ENCODE measurements at places on chromosomes 5 and 9.

GRCh38 chr5:60076746-60077145, 183.2 kb upstream of the PDE4D start:
- DNase-seq = no peak

DNA sequence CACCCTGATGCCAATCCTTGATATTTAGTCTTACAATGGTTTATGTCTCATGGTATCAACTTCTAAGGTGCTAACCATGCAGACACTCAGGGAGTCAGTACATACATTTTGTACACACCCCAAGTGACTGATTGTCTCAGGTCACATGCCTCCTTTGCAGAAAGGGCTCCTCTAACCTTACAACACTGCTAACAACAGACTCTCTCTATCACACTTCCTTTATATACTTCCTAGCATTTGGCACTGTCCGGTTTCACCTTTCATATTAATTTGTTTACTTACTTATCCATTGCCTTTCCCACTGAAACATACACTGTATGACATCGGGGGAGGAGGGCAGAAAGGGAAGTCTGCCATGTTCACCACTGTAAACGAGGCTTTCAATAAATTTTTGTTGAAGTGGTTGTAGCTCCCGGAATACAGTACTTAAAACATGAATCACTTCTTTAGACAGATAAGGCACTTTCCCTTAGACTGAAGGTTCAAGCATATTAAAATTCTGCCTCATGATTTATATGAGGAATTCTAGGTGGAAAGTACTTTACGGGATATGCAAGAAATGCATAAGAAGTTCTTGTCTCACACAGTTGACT, 20.6 kb downstream of the EMB start:
- no peak for DNase-seq

GRCh38 chr5:56680731-56681130, 134.6 kb upstream of the MAP3K1 start:
- no peak for DNase-seq

- DNase-seq = no peak
These were observed 161.4 kb upstream of the GAS1 start for GRCh38 chr9:87108661-87109060.

DNA sequence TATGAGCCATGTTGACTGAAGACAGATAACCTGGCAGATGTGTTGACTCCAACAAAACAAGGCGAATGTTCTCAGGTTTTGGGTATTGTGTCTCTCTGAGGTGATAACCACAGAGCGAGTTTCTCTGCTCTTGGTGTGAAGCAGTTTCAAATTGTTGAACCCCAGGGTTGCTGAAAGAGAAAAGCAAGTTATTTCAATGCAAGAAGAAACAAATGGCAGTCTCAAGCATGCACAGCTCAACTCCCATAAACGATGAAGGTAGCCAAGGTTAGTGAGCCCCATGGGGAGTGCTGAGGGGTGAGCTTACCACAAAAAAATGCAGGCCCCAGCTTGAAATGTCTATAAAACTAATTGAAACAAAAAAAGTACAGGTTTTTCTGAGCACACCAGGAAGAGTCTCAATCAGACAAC, 220.8 kb upstream of the DAPK1 start:
- DNase-seq = peak; percentile 55

DNA sequence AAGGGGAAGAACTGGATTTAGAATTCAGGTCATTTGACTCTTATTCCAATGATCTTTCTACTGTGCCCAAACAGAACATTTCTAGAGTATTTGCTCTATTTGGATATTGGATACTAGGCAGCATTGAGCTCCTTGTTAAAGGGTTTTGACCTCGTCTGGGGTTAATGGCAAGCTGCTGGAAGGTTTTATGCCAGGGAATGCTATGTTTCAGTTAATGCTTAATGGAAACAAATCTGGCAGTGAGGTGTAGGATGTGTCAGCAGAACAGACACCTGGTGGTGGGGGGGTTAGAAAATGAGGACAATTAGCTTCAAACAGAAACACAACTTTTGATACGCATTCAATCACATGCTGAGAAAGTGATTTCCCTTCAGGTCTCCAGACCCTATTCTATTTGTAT, 51.5 kb downstream of the AGXT2 start:
- no peak for DNase-seq

- no peak for DNase-seq
These were observed 136.4 kb downstream of the SLF1 start for GRCh38 chr5:94754824-94755223.

DNA sequence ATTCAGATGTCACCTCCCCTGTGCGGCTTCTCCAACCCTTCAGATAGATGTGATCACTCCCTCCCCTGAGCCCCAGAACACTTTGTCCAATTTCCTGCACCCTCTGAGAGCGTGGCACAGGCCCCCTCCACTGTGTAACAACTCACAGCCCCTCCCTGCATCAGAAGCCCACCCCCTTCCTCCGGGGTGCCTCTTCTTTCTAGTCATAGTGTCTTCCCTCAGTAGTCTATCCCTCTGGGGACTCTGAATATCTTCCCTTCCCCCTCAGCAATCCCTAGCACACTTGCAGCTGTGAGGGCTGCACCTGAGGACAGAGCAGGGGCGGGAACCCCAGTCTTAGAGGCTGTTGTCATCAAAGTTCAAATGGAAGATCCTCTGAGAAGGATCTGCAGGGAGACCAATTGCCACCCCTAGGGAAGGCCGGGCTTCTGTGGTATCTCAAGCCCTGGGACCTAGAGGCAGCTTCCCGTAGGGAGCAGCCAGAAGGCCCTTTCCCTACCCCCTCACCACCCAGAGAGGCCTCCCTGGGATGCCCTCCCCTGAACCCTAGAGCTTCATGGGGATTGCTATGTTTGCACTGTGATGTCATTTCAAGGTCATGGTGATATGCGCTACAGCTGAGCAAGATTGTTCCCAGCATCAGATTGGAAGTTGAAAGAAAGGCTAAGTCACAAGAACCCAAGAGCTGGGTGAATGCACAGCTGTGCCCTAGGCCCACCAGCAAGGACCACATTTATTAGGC, 70.7 kb downstream of the THBS4 start:
- DNase-seq = no peak

DNA sequence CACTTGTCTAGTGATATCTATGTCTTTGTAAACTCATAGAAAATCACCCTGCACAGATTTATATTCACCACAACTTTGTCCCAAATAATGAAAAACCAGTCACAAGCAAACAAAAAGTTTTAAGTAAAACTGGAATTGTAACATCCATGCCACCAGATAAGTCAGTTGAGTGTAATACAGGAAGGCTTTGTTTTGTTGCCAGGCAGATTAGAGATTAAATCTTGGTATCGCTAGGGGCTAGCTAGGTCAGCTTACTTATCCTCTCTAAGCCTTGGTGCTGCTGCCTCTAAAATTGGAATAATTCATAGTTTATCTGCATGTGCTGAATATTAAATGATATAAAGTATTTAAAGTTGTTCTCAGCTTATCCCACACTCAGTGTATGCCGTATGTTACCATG, 1062.5 kb downstream of the CDH9 start:
- no peak for DNase-seq

GRCh38 chr5:151660616-151661495, 25.9 kb downstream of the SPARC start:
- DNase-seq = no peak

DNA sequence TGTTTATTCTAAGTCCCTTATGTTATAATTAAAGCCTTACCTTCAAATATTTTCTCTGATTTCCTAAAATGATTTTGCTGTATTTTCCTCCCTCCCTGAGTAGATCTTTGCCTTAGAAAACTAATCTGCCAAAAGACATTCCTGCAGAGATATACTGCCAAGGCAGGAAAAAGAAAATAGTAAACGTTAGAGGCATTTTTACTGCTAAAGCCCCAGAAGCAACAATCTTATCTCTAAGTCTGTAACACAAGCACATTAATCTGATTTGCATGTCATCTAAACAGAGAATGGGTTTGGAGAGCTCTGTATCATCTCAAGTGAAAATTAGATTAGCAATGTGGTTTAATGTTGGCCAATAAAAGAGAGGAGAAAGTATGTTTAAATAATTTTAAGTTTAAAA, 847.7 kb downstream of the MAT2B start:
- no peak for DNase-seq

GRCh38 chr5:6510132-6510531, 61.5 kb downstream of the UBE2QL1 start:
- DNase-seq = no peak

GRCh38 chr9:99135456-99135855, 30.5 kb downstream of the TGFBR1 start:
- DNase-seq = no peak

DNA sequence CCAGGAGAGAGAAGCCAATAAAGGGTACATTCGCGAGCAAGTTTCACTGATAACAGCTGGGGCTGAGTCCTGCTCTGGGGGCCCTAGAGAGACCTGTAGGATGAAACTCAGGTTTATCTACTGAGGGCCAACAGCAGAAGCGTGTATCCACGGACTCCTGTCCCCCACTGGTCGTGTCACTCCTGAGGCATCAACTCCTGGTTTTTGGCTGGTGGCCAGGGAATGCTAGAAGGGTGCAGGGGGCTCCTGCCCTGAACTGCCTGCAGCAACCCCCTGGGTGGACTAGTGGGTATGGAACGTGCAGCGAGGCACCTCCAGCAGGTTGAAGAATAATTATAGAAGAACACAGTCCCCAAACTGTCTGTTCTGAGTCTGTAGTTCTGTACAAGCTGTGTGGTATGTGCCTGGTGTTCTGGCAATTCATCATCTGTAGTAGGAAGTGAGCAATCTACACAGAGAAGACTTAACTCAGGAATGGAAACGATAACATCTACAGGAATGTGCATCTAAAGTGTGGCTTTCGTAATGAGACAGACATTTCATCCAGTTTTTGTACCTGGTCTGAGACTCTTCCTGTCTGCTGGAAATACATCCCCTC, 64.5 kb upstream of the GNA14 start:
- DNase-seq = peak; percentile 25

GRCh38 chr5:139794067-139794846, 1.4 kb upstream of the PSD2 start:
- DNase-seq = no peak

GRCh38 chr5:139660923-139661814, 13.0 kb downstream of the CXXC5 start:
- DNase-seq = no peak

- DNase-seq = no peak
These were observed 275.5 kb upstream of the TAS2R1 start for GRCh38 chr5:9905661-9906060.

DNA sequence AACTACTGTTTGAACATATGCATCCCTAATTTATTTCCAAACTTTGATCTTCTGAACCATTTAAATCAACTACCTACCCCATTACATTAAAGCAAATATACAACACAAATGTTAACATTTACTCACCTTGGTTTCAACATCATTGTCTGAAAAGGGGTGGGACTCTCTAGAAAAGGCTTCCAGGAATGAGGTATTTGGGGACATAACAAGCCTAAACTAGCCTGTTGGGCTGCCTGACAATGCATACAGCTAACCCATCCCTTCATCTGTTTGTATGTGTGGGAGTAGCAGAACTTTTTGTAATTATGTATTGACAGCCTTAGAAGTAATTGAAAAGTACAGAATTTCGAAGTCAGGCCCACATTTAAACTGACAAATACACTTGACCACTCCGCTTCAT, 2225.9 kb upstream of the C9orf72 start:
- no peak for DNase-seq

GRCh38 chr9:34899535-34900158, 58.4 kb upstream of the PHF24 start:
- DNase-seq = peak; percentile 79

GRCh38 chr5:37807621-37808301, 32.1 kb downstream of the GDNF start:
- DNase-seq = no peak

GRCh38 chr9:91445135-91445534, 21.5 kb upstream of the NFIL3 start:
- no peak for DNase-seq

DNA sequence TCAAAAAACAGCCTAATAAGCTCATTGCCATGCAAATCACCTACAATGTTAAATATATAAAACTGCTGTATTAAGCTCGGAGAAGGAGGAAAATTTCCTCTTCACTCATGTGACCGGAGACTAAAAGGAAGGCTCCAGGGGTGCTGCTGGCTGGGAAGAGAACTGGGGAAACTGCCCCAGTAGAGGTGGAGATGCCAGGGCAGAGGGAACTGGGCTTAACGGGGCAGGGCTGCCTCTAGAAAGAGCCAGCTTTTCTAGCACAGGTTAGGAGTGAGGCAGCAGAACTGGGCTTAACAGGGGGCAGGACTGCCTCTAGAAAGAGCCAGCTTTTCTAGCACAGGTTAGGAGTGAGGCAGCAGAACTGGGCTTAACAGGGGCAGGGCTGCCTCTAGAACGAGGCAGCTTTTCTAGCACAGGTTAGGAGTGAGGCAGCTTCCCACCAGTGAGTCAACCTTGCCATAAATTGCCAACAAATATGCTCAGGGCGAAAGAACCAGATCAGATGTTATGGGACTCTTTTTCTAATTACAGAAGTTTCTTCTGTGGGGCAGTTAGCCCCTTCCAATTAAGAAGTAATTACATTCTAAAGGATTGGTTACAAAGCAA, 115.3 kb downstream of the FANCC start:
- DNase-seq = no peak

DNA sequence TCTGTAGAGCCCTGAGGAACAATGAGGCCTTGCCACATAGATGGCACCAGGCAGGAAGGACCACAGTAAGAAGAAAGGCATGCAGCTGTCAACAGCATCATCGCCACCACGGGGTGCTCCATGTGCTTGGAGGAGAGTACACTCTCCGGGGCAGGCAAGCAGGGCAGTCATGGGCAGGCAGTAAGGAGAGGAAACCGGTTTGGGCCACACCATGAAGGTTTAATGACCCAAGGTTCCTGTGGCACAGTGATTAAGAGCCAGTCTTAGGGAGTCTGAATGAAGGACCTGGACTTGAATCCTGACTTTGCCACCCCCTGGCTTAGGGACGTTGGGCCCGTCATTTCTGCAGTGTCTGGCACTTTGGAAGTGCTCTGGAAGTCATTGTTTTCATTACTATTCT, 80.6 kb upstream of the ZBTB43 start:
- DNase-seq = no peak

DNA sequence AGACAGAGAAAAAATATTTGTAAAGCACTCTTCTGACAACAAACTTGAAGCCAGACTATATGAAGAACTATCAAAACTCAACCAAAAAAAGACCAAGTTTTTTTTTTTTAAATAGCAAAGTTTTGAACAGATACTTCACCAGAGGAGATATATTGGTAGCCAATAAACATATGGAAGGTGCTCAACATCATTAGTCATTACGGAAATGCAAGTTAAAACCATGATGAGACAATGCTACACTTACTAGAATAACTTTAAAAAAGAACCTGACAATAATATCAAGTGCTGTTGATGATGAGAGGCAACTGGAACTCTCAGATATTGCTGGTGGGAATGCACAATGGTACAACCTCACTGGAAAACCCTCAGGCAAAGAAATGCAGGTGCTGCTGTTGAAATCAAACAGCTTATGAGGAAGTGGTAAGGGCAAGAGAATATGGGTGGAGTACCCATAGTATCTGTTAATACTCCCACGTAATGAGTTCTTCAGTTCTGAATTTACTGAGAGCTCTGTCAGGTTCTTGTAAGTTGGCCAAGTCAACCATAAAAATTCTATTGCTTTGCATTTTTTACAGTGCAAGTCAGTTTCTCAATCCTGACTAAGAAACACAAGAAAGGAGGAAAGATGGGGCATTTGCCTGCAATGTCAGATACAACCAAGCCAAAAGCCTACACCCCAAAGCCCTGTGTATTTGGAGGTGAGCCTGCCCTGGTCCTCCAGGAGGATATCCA, 87.3 kb upstream of the GNAQ start:
- peak; percentile 71 for DNase-seq

Measured in activated CD4-positive, alpha-beta T cell treated with anti-CD3 and anti-CD28 coated beads, Interleukin-10, Interleukin-2, amounts not matched to agents 100 ng/mL and 50 ng/mL, durations not matched to agents 16 hours and 8 hours (primary cell).